ENCODE measurements at places on chromosomes 16 and 17.

- DNase-seq = no peak
Measured at GRCh38 chr16:28905800-28906372, 19.2 kb downstream of the RABEP2 start.

- DNase-seq = no peak
Measured at GRCh38 chr16:17942067-17942466, 394.5 kb downstream of the NPIPA8 start.

- DNase-seq = no peak
Measured at GRCh38 chr17:32529604-32530003, 42.8 kb downstream of the CDK5R1 start.

DNA sequence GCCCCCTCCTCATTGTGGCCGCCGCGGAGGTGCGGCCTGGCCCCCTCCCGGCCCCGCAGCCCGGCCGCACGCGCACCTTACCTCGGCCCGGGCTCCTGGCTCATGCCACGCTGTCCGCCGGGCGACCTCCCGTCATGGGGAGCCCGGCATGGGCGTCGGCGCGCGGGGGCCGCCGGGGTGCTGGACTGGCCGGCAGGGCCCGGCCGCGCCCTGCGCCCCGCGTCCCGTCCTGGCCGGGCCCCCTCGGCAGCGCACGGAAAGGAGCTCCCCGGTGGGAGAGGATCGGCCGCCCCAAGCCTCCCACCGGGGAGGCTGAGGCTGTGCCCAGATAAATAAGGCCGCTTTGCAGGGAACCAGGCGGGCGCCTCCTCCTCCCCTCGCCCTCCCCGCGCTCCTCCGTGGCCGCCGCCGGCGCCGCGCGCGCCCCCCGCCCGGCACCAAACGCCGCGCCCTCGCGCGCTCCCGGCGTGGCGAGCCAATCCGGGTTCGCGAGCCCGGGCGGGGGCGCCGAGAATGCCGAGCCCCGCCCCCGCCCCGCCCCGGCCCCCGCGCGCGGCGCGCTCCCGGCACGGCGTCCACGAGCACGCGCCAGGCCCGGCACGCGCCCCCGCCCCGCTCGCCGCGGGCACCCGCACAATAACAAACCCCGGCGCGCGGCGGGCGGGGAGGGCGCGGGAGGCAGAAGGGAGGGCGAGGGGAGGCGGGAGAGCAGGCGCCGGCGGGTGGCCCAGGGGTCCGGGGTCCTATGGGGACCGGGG, at the start of gene FBXL16:
TSS of gene FBXL16 (minus strand) at position 371 of the 758 bp plus-strand sequence. CDS start 8,396 bp downstream, outside the sequence.
- no peak for DNase-seq

DNA sequence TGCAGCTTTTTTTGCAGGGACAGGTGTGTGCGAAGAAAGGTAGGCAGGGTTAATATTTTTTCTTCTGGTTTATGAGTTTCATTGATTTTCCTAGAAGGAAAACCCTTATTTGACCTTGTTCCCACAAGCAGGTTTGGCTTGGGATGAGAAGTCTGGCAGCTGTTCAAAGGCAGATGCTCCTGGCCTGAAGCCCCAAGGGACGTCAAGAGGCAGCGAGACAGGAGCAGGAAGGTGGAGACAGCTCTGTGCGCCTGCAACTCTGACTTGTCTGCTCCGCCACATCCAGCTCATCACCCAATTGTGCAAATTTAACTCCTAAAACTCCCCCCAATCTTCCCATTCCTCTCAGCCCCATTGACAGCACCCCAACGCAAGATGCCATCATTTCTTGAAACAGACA, 136.8 kb upstream of the XYLT1 start:
- no peak for DNase-seq

DNA sequence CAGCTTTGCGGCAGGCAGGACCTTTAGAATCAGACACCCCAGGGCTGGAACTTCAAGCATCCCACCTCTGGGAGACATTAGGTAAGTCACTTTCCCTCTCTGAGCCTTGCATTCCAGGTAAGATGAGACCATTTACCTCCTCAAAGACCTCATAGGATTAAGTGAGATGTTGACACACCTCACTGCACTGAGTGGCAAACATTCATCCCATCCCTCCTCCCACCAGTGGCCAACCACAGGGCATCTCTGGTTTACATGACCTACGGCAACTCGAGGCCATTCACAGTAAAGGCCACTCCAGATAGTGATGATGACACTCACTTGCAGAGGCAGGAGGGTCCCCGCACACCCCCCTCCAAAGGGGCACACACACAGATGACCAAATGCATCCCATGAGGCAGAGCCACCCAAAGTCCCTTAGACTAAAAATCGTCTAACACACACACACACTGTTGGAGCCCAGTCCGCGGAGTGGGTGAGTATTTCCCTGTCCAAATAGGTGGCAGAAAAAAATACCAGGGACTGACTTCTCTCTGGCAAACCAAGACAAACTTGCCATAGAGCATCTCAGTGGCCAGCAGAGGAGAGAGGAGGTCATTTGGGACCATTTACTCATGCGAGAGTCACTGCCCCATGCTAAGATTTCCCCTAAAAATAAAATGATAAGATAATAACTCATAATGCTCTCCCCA, 454.9 kb downstream of the SOX9 start:
- DNase-seq = no peak

GRCh38 chr16:65658349-65658748, 536.5 kb upstream of the CDH11 start:
- DNase-seq = no peak

DNA sequence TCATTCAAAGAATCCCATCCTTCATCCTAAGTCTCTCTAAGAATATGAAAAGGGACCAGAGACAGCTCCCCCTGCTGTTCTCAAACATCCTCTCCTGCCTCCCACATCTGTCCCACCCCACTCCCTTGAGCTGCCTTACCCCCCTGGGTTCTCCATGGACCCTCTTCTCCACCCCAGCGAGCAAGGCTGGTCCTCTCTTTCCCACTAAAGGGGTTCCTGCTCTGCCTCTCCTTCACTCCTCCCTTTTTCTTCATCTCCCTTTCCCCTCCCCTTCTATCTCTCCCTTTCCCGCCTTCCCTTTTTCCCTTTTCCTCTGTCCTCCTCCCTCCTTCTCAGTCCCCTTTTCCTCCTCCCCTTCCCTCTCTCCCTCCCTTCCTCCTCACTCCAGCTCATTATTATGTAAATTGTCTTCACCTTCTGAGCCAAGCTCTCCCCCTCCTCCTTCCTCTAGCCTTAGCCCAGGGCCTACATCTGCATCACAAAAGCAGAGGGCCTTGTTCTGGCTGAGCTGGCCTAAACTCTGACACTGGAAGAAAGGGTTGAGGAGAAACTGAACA, 90.0 kb downstream of the GNAO1 start:
- DNase-seq = no peak

DNA sequence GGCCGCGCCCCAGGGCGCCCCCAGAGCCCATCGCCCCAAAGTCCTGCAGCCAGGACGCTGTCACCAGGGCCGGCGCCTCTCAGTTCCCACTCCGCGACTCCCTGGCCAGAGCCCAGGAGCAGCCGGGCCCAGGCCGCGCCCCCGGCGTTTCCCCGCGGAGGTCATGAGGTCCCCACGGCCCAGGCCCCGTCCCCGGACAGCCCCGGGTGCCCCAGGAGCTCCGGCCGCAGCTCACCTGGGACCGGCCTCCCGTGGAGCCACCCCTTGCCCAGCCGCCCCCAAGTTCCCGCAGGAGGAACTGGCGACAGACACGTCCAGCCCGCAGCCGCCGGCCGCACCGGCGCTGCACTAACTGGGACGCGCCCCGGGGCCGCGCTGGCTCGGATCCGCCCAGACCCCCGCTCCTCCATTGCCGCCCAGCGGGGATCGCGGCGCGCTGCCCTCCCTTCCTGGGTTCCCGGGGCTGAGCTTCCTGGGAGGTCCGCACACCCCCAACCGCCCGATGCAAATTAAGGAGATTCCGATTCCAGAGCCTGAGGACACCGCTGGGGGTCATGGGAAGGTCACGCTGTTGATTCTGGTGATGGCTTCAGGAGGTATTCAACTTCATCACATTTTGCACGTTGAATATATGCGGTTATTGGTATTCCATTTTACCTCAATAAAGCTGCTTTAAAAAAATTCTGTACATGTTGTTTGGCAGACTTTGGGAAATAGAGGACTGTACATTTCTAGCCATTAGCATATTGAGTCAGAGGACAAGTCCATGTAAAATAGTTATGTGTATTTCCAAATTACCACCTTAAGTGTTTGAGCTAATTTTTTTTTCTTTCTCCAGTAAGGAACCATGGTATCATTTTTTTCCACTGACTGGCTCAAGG, 9.9 kb downstream of the AHSP start:
- DNase-seq = no peak

DNA sequence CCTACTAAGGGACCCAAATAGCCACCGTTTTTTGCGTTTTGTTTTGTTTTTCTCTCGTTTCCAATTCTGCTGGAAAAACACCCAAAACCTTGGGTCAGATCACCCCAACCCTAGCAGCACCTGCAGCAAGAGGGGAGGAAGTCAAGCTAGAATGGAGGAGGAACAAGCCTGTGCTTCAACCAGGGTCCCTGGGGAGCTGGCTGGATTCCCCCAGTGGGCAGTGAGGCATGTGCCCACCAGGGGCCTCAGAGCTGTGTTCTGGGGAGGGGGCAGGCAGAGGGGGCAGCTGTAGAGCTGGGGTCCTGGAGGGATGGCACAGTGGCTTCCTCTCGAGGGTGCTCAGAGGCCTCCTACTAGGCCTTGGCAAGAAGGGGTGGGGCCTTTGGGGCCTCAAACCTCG, 6.5 kb downstream of the CD79B start:
- DNase-seq = no peak

DNA sequence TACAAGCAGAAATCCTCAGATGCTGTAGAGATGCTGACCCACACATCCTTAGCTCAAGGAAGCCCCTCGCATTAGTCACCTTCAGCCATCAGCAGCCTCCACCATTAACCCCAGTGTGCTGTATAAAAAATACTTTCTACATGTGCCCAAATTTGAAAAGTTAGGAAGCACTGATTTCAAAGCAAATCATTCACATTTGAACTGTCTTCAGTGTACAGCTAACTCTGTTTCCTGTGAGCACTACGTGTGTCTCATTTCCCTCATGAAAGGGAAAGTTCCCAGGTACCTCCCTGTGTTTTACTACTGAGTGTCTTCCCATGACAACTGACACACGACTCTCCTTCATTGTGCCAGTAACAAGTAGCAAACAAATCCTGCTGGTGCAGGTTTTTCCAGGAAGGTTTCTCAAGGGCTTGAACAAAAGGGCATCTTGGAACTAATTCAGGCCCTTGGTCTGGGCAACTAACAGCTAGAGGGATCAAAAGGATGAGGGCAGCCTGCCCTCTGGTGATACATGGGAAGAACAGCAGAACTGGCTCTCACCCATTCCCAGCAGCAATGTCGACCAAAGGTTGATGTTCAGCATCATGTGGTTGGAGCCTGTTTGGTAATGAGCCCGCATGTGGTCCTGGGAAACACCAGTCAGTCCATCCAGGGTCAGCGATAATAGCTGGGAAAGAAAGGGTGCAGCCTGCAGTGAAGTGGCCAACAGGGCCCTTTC, 4.0 kb downstream of the SLC35B1 start:
- no peak for DNase-seq

GRCh38 chr16:4850211-4850610, 2.9 kb downstream of the UBN1 start:
- DNase-seq = no peak

Measured in NCI-H1048 (cell line).